Hair follicular keratinocyte (primary cell): ENCODE measurements at places on chromosomes 12 and 14. TPM values are rescaled to one million over a fixed set of nuclear protein-coding genes. Genes with fewer than 3 reads are reported as not detected.

The OTX2 gene
- not detected in 2 replicates for total RNA-seq

The PRICKLE1 gene
- 3.6 and 4.5 TPM in 2 replicates for total RNA-seq

The MANSC4 gene
- not detected in 2 replicates for total RNA-seq

The FKBP4 gene
- 63.8 and 85.3 TPM in 2 replicates for total RNA-seq

The KRT2 gene
- not detected in 2 replicates for total RNA-seq

The BICDL1 gene
- total RNA-seq = 14.5 and 20.5 TPM in 2 replicates

The MBIP gene
- 7.8 and 8.4 TPM in 2 replicates for total RNA-seq

The SLC10A1 gene
- not detected in 2 replicates for total RNA-seq

The TBX5 gene
- total RNA-seq = not detected in 2 replicates

The TCTN2 gene
- total RNA-seq = 4.8 and 5.7 TPM in 2 replicates

The NPFF gene
- total RNA-seq = not detected in 2 replicates

The KIF5A gene
- 0.08 and 0.19 TPM in 2 replicates for total RNA-seq

The CLEC4C gene
- not detected in 2 replicates for total RNA-seq

The MYRFL gene
- 0.42 TPM in 1 of 2 replicates, not detected in the other for total RNA-seq

The KRT4 gene
- not detected in 2 replicates for total RNA-seq

The KRT78 gene
- 0.04 and 0.16 TPM in 2 replicates for total RNA-seq

The MIPOL1 gene
- total RNA-seq = 3.7 and 5.2 TPM in 2 replicates

The TOMM20L gene
- total RNA-seq = not detected in 2 replicates

The LRCOL1 gene
- not detected in 2 replicates for total RNA-seq

The NUDT14 gene
- 10.4 and 17.0 TPM in 2 replicates for total RNA-seq

The HNF1A gene
- total RNA-seq = not detected in 2 replicates

The AKAP3 gene
- 0.62 and 1.2 TPM in 2 replicates for total RNA-seq

The SERPINA5 gene
- not detected in 2 replicates for total RNA-seq

The IGF1 gene
- total RNA-seq = not detected in 2 replicates

The KRT72 gene
- total RNA-seq = not detected in 2 replicates

The ADAM21 gene
- total RNA-seq = 0.30 and 0.55 TPM in 2 replicates

The MTHFD1 gene
- 56.5 and 93.3 TPM in 2 replicates for total RNA-seq

The RNASE3 gene
- total RNA-seq = not detected in 2 replicates

The KRT85 gene
- not detected in 2 replicates for total RNA-seq

The OTUB2 gene
- 2.4 and 3.5 TPM in 2 replicates for total RNA-seq

The LRRC43 gene
- total RNA-seq = 0.30 and 0.62 TPM in 2 replicates

The NKX2-1 gene
- not detected in 2 replicates for total RNA-seq

The SUPT16H gene
- total RNA-seq = 49.4 and 66.3 TPM in 2 replicates

The ABCC9 gene
- total RNA-seq = 0.42 TPM in 1 of 2 replicates, not detected in the other

The C12orf60 gene
- 1.7 and 2.7 TPM in 2 replicates for total RNA-seq

The PIWIL1 gene
- under 0.01 TPM in 1 of 2 replicates, not detected in the other for total RNA-seq

The ARG2 gene
- 60.0 and 83.0 TPM in 2 replicates for total RNA-seq

The SERPINA9 gene
- total RNA-seq = not detected in 2 replicates
